ENCODE measurements at places on chromosomes 7 and 10.
A peak's percentile ranks its signal among the peaks of the same experiment; 100 is the strongest.

DNA sequence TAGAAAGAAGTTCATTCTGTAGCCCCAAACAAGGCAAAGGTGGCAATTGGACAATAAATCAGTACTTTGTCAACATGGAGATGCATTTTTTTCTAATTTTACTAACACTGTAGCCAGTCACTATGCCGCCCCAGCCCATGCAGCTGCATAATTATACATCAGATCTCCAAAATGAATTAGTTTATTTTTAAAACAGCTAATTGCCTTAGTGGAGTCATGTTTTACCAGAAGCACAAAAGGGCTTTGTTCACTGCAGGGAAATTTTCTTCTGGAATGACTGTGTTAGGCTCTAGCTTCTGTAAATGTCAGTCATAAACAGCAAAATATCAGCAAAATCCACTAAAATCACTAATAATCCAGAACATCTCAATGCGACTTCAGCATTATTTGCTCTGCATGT is 20.1 kb upstream of the HDAC9 start:
- no peaks in the 10 kb centered on the region for H3K4me1 ChIP-seq
- no peak overlapping the region for H3K27ac ChIP-seq
- no peak for DNase-seq

DNA sequence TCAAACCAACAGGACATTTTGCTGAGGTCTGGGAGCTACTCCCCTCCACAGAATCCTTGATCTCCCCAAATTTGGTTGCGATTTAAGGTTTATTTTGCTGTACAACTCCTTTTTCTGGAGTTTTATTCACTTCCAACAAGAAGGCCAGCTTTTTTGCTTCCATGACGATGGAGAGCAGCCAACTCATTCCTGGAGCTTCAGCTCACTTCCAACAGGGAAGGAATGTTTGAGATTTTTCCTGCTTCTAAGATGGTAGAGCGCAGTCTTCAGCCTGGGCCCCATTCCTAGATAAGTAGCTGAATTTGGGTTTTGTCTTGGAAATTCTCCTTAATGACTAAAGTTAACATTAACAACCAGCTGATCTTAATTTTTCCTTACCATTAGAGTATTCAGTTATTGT is 30.9 kb upstream of the CREB3L2 start:
- H3K4me1 ChIP-seq = no peaks in the 10 kb centered on the region
- H3K27me3 ChIP-seq = peaks cover 9% of the 10 kb centered on the region
- no peak overlapping the region for H3K4me3 ChIP-seq
- peaks cover 4% of the 10 kb centered on the region for H3K36me3 ChIP-seq
- DNase-seq = no peak

GRCh38 chr10:71205468-71205867 is 6.9 kb upstream of the UNC5B start:
- H3K36me3 ChIP-seq = no peaks in the 10 kb centered on the region
- peaks cover 56% of the 10 kb centered on the region for H3K27me3 ChIP-seq
- no peak overlapping the region for H3K4me3 ChIP-seq
- H3K27ac ChIP-seq = no peak overlapping the region
- no peaks in the 10 kb centered on the region for H3K4me1 ChIP-seq

DNA sequence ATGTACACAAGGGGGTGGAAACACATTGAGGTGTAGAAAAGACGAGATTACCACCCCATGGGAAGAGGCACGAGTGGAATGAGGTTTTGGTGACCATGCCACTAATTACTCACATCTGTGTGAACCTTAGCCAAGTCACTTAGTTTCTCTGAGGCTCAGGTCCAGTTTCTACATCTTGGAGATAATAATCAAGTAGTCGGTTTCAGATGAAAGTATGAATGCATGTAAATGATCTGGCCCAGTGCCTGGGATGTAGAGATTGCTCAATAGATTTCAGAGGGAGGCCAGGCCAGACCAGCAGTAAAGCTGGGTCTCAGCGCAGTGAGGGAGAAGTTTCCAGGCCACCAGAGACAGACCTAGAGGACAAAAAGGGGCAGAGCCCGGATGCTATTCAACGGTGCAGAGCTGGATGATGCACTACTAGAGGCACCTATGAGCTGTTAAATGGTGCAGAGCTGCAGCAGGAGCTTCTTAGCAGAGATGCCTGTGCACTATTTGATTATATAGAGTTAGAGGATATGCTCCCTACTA is 725.1 kb downstream of the GRID1 start:
- H3K4me1 ChIP-seq = no peaks in the 10 kb centered on the region
- no peak overlapping the region for H3K4me3 ChIP-seq
- DNase-seq = no peak

GRCh38 chr10:64113792-64114191 is 592.6 kb downstream of the REEP3 start:
- no peaks in the 10 kb centered on the region for H3K4me1 ChIP-seq
- H3K27me3 ChIP-seq = peaks cover 4% of the 10 kb centered on the region
- H3K36me3 ChIP-seq = no peaks in the 10 kb centered on the region
- no peak overlapping the region for H3K4me3 ChIP-seq
- DNase-seq = no peak

- no peak overlapping the region for H3K4me3 ChIP-seq
- H3K36me3 ChIP-seq = peaks cover 8% of the 10 kb centered on the region
- H3K27me3 ChIP-seq = no peaks in the 10 kb centered on the region
- no peak for DNase-seq
- no peaks in the 10 kb centered on the region for H3K4me1 ChIP-seq
Measured at GRCh38 chr10:12255048-12255447, 59.1 kb downstream of the CDC123 start.

DNA sequence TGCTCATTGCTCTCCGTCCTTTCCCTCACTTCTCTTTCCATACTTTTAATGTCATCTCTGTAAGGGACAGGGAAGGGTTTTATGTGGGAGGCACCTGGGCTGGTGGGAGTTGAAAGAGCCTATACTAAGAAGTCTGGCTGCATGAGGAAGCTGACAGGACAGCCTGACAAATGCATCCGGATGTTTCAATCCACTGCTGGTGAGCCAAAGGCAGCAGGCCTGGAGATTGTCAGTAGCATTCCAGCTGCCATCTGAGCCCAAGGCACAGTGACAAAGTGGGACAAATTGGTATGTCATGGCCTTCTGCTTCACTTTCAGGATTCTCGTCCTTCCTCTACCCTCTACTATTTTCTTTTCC is 218.4 kb downstream of the STK31 start:
- H3K27ac ChIP-seq = no peak overlapping the region
- H3K27me3 ChIP-seq = peaks cover 1% of the 10 kb centered on the region
- no peaks in the 10 kb centered on the region for H3K4me1 ChIP-seq
- H3K4me3 ChIP-seq = no peak overlapping the region

- peak; percentile 68 for DNase-seq
- H3K27me3 ChIP-seq = peaks cover 18% of the 10 kb centered on the region
Measured at GRCh38 chr10:133260895-133261725, 15.6 kb downstream of the ADAM8 start.

DNA sequence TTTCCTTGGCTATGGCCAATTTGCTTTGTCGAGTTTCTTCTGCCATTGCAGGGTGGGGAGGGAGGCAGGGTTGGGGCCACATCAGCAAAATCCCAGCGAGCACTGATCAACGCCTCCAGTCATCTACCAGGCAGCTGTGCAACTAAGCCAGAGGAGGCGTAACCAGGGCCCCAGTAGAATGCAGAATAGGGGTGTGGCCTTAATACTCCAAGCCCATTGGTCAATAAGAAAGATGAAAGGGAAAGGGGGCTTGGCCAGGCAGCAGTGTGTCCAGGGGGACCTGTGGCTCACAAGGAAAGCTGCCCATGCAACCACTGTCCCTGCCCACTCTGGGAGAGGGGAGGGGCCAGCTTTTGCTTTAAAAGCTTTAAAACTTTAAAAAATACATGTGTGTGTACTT is 21.5 kb upstream of the GGCT start:
- no peak overlapping the region for H3K27ac ChIP-seq
- H3K4me1 ChIP-seq = no peaks in the 10 kb centered on the region
- H3K36me3 ChIP-seq = no peaks in the 10 kb centered on the region

DNA sequence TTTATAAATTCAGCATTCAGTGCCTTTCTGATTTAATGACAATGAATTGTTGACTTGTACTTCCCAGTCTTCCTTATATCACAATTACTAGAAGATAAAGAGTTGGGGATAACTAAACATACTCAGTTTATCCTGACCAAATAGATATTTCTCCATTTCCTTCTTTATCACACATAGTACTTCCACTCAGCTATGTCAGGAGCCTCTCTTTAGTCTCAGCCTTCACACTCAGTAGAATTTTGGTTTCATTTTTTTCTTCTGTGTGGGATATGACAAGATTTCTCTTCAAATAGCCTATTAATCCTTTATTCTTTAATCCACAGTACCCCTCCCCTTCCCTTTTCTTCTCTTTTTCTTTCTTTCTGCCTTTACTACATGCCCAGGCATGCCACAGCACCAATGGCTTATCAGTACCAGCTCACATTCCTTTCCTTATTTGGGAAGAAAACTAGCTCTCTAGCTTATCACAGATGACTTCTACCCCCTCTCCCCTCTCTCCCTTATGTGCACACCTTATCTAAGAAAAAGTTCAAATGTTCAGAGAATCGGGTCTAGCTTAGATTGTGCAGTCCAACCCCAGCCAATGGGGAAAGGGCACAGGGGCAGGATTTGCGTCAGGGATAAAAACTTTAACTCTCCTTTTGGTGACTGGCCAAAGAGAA is 109.0 kb downstream of the PHF14 start:
- no peak for DNase-seq
- H3K4me3 ChIP-seq = no peak overlapping the region
- no peak overlapping the region for H3K27ac ChIP-seq
- H3K4me1 ChIP-seq = peaks cover 4% of the 10 kb centered on the region

- no peak overlapping the region for H3K4me3 ChIP-seq
- H3K4me1 ChIP-seq = no peaks in the 10 kb centered on the region
- no peak overlapping the region for H3K27ac ChIP-seq
- no peak for DNase-seq
- no peaks in the 10 kb centered on the region for H3K36me3 ChIP-seq
Measured at GRCh38 chr7:135519233-135519688, 9.4 kb upstream of the CNOT4 start.

- H3K27me3 ChIP-seq = peaks cover 21% of the 10 kb centered on the region
- peak overlapping the region; percentile 92 for H3K4me3 ChIP-seq
- peaks cover 11% of the 10 kb centered on the region for H3K36me3 ChIP-seq
- peaks cover 25% of the 10 kb centered on the region for H3K4me1 ChIP-seq
- peak; percentile 28 for DNase-seq
Measured at GRCh38 chr7:40133561-40134427, 628 bp downstream of the MPLKIP start.

DNA sequence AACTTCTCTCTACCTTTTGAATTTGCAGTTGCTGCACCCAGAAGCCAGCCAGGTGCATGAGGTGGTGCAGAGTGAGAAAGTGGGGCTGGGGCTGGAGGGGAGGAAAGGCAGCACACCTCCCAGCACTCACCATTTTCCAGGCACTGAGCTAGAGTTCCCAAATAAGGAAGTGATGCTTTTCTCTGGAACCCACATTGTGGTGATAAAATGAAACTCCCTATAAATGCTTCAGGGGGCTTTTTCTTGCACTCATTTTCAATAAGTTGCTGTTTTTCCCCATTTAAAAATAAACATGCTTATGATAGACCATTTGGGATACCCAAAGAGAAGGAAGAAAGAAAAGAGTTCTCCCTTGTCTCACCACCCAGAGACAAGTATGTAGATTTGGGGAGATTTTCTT is 42.8 kb upstream of the TNS3 start:
- H3K27me3 ChIP-seq = no peaks in the 10 kb centered on the region
- no peaks in the 10 kb centered on the region for H3K4me1 ChIP-seq
- DNase-seq = no peak
- H3K36me3 ChIP-seq = no peaks in the 10 kb centered on the region
- no peak overlapping the region for H3K27ac ChIP-seq
- H3K4me3 ChIP-seq = no peak overlapping the region

GRCh38 chr10:31490858-31491504 is 172.0 kb downstream of the ZEB1 start:
- no peaks in the 10 kb centered on the region for H3K27me3 ChIP-seq
- H3K36me3 ChIP-seq = peaks cover 3% of the 10 kb centered on the region
- DNase-seq = peak; percentile 33
- H3K27ac ChIP-seq = no peak overlapping the region
- no peak overlapping the region for H3K4me3 ChIP-seq
- H3K4me1 ChIP-seq = no peaks in the 10 kb centered on the region

DNA sequence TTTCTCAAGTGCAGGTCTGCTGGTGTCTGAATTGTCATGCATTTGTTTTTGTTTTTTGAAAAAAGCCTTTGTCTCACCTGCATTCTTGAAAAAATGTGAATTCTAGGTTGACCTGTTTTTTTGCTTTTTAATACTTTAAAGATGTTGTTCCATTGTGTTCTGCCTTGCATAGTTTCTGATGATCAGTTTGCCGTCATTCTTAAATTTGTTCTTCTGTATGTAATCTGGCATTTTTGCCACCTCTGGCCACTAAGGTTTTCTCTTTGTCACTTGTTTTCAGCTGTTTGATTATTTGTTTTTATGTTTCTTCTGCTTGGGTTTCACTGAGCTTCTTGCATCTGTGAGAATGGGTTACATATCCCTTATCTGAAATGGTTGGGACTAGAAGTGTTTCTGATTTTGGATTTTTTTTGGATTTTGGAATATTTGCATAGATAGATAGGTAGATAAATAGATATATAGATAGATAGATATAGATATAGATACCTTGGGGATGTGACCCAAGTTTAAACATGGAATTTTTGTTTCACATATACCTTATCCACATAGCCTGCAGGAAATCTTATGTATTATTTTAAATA is 16.5 kb downstream of the MGMT start:
- H3K36me3 ChIP-seq = peaks cover 13% of the 10 kb centered on the region
- DNase-seq = no peak

DNA sequence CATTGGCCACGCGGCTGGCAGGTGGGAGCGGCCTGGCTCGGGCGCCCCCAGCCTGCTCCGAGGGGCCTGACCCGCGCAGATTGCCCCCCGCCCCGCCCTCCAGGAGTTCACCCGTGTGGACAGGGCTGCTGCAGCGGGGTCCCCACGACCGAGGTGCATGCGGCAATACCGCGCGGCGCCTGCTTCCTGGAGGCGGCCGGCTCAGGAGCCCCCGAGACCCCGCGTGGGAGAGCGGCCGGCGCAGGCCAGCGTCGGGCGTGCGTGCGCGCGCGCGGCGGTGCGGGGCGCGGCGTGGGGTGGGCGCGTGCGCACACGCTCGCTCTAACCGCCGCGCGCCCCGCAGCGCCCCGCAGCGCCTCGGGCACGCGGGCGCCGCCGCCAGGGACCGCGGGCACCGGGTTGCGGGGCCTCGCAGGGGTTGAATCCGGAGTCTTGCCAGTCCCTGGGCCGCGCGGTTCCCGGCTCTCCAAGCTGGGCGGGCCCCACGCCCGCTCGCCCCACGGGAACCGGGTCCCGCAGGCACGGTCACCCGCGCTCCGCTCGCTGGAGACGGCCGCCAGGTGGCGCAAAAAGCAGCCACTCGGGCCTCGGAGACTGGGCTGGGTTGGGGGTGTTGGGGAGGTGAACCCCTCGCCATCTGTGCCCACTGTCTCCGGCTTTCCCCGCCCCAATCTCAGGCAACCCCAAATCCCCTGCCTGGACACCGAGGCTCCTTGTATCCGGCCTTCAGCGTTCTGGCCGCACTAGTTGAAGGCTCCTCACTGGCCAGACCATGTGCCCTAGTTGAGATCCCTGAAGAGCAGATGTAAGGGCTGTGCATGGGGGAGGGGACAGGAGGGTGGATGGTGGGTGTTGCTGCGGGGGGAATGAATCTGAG is 1.3 kb upstream of the ACHE start:
- no peaks in the 10 kb centered on the region for H3K36me3 ChIP-seq
- H3K4me1 ChIP-seq = peaks cover 16% of the 10 kb centered on the region
- no peak overlapping the region for H3K27ac ChIP-seq
- peak; percentile 72 for DNase-seq
- H3K27me3 ChIP-seq = peaks cover 86% of the 10 kb centered on the region
- H3K4me3 ChIP-seq = peak overlapping the region; percentile 39

- peaks cover 10% of the 10 kb centered on the region for H3K4me1 ChIP-seq
- H3K4me3 ChIP-seq = peak overlapping the region; percentile 59
- H3K27me3 ChIP-seq = peaks cover 52% of the 10 kb centered on the region
- DNase-seq = peak; percentile 25
Measured at GRCh38 chr7:26397796-26398426, 106.2 kb downstream of the SNX10 start.
